ENCODE measurements at places on chromosomes 1 and 21. TPM values are rescaled to one million over a fixed set of nuclear protein-coding genes. Genes with fewer than 3 reads are reported as not detected.

GRCh38 chr1:1922956-1923833, 4.1 kb upstream of the TMEM52 start:
- H3K4me1 ChIP-seq: peaks cover 8% of the 10 kb centered on the region
- H3K27me3 ChIP-seq: no peaks in the 10 kb centered on the region
- no peak overlapping the region for H3K4me3 ChIP-seq

DNA sequence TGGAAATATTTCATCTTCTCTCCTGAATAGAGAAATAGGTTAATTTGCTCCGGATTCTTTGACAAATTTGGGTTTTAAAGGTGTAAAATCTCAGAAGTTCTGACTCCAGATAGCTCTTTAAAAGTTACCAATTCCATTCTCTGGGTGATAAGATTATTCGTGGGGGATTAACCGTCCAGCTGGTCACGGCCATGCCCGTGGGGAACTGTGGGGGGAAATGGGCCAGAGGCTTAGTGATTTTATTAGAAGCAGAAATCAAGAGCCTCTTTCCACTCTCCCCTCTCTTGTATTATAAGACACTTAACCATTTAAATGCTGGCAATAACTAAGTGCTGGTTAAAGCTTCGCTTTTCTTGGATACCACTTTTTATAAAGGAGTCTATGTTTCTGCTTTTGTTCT, 376.4 kb upstream of the KAZN start:
- no peaks in the 10 kb centered on the region for H3K27me3 ChIP-seq
- H3K36me3 ChIP-seq: no peaks in the 10 kb centered on the region
- no peak overlapping the region for H3K4me3 ChIP-seq
- no peaks in the 10 kb centered on the region for H3K4me1 ChIP-seq

GRCh38 chr1:58968360-58968952, 184.6 kb upstream of the JUN start:
- DNase-seq: peak; percentile 33
- H3K36me3 ChIP-seq: no peaks in the 10 kb centered on the region
- H3K4me1 ChIP-seq: peaks cover 14% of the 10 kb centered on the region
- H3K4me3 ChIP-seq: no peak overlapping the region

- no peaks in the 10 kb centered on the region for H3K27me3 ChIP-seq
- H3K36me3 ChIP-seq: no peaks in the 10 kb centered on the region
- no peak overlapping the region for H3K27ac ChIP-seq
- no peak for DNase-seq
These were observed 16.2 kb downstream of the RHOU start for GRCh38 chr1:228751360-228752098.

DNA sequence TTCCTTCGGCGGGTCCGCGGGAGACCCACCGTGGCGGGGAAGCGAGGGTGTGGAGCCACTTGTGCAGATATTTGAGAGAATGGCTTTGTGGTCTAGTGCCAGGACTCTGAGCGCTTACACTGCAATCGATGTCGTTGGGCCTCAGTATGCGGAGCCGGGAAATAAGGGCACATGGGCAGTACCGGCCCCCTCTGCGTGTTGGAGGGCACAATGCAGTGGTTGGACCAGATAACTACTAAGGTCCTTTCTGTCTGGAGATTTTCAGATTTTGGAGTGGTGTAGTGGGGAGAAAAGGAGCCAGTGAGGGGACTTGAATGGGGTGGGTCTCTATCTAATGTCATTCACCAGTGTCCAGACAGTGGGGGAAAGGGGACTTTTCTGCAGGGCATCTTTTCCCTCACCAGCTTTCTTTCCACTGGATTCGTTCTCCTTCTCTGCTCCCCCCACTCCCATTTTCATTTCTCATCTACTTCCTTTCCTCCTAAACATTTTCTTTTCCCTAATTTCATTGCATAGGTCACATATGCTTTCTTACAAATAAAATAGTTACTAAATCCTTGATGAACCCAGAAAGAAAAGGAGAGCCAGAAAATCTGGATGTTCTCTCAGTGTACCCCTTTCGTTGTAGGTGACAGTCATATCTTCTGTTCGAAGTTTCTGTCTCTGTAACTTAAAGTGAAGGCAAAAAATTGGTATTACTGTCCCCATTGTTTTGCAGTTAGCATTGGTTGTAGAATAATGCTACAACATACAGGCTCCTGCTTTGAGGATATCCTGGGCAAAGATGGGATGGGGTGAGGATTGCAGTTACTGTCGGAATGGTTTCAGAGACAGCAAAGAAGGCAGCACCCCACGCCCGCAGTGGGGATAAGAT, 1.4 kb downstream of the ATF3 start:
- H3K27me3 ChIP-seq: no peaks in the 10 kb centered on the region
- no peaks in the 10 kb centered on the region for H3K36me3 ChIP-seq
- peaks cover 70% of the 10 kb centered on the region for H3K4me1 ChIP-seq
- peak overlapping the region; percentile 91 for H3K4me3 ChIP-seq
- H3K27ac ChIP-seq: peak overlapping the region; percentile 97
- no peak for DNase-seq

- no peak overlapping the region for H3K4me3 ChIP-seq
- no peak overlapping the region for H3K27ac ChIP-seq
- DNase-seq: no peak
- no peaks in the 10 kb centered on the region for H3K27me3 ChIP-seq
These were observed 89.8 kb downstream of the SLC16A1 start for GRCh38 chr1:112866151-112866550.

The LAD1 gene
- total RNA-seq: 11.1 TPM
